ENCODE measurements at places on chromosomes 6 and 20. TPM values are rescaled to one million over a fixed set of nuclear protein-coding genes. Genes with fewer than 3 reads are reported as not detected.

DNA sequence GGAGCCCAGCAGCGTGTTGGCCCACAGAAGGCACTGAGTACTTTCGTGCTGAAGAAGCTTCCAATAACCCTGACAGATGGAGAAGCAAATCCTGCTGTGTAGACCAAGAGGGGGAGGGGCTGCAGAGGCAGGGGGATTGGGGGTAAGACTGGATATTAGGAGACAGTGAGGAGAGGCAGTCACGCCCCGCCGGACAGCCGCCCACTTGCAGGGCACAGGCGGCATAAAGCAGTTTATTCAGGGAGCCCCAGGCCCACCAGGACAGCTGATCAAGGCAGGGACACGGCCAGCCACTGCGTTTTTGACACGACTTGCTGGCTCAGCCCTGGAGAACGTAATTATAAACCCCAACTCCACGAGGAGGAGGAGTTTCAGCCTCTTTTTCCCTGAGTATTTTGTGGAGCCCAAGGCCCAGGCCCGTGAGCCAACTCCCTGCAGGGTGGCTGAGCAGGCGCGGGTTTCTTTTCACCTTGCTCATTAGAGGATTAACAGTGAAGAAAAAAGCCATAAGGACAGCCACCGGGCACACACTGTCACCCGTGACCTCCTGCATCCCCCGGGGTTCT lies 177.9 kb downstream of the TFAP2C start:
- DNase-seq, result no peak
- no peaks in the 10 kb centered on the region for H3K36me3 ChIP-seq
- H3K27ac ChIP-seq, result no peak overlapping the region
- no peak overlapping the region for H3K4me3 ChIP-seq

DNA sequence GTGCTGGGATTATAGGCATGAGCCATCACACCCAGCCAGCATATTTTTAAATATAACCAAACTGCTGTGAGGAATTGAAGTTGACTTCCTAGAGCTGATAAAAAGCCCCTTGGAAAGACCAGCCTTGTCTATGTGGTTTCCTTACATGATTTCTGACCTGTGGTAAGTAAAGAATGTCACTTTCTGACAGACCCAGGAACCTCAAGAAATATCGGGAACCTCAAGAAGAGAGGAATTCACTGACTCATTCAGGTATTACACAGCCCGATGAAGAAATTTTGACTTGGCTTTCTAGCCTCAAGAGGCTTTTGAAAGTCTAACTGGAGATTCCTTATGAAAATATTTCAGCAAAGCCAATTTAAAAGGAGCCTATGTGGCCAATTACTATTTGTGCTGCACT lies 71.8 kb downstream of the FOXF2 start:
- no peaks in the 10 kb centered on the region for H3K36me3 ChIP-seq
- H3K27me3 ChIP-seq, result no peaks in the 10 kb centered on the region
- H3K27ac ChIP-seq, result no peak overlapping the region
- H3K4me3 ChIP-seq, result no peak overlapping the region
- no peaks in the 10 kb centered on the region for H3K4me1 ChIP-seq

GRCh38 chr6:139829576-139829975 lies 455.1 kb upstream of the CITED2 start:
- H3K27me3 ChIP-seq, result no peaks in the 10 kb centered on the region
- no peaks in the 10 kb centered on the region for H3K4me1 ChIP-seq
- no peak overlapping the region for H3K27ac ChIP-seq
- no peak overlapping the region for H3K4me3 ChIP-seq
- H3K36me3 ChIP-seq, result no peaks in the 10 kb centered on the region

DNA sequence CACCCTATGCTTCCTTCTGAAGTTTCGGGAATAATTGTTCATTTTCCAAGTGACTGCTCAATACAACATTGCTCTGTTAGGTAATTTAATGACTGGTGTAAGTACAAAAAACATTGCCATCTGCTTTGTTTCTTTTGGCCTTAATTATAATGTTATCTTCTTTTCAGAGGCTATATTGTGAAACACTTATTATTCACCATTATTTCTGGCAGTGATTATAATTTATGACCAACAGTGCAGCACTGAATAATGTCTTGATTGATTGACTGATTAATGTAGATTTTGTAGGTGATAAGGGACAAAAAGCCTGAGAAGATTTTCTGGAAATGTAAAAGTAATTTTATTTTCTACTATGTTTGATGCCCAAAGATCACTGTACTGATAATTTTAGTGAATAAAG lies 377.7 kb downstream of the PLCB1 start:
- H3K27ac ChIP-seq, result no peak overlapping the region
- no peaks in the 10 kb centered on the region for H3K36me3 ChIP-seq
- DNase-seq, result peak; percentile 29
- no peaks in the 10 kb centered on the region for H3K4me1 ChIP-seq
- H3K4me3 ChIP-seq, result no peak overlapping the region

- peaks cover 14% of the 10 kb centered on the region for H3K4me1 ChIP-seq
- no peaks in the 10 kb centered on the region for H3K36me3 ChIP-seq
- H3K4me3 ChIP-seq, result no peak overlapping the region
- peak; percentile 38 for DNase-seq
Measured at GRCh38 chr20:9214685-9215084, 145.8 kb downstream of the PLCB4 start.

- H3K27me3 ChIP-seq, result no peaks in the 10 kb centered on the region
- no peak overlapping the region for H3K4me3 ChIP-seq
- H3K36me3 ChIP-seq, result no peaks in the 10 kb centered on the region
- H3K27ac ChIP-seq, result no peak overlapping the region
- H3K4me1 ChIP-seq, result peaks cover 8% of the 10 kb centered on the region
- DNase-seq, result no peak
Measured at GRCh38 chr20:35561671-35562070, 19.8 kb downstream of the ERGIC3 start.

DNA sequence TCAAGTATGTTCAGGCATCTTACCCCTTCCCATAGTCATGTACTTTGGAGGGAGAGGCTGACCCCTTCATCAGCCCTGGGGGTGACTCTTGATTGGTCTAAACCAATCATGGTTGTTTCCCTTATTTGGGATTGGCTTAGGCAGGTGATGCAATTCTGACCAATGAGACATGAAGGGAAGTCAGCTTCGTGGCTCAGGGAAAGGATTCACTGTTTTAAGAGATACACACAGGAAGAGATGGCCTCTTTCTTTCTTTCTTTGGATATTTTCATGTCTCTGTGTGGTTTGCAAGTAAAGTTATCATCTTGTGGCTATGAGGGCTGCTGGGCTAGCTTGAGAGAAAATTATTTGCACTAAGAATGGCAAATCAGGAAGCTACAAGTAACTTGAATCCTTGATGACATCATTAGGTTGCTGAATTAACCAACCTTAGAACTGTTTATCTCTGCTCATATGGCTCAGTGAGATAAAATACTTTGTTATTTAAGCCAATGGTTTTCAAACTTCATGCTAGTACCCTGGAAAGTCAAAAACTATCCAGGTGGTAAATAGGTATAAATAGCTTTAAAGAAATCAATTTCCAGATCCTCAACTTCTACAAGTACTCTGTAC lies 144.2 kb upstream of the CENPW start:
- H3K36me3 ChIP-seq, result no peaks in the 10 kb centered on the region
- no peak overlapping the region for H3K27ac ChIP-seq
- no peaks in the 10 kb centered on the region for H3K4me1 ChIP-seq
- H3K27me3 ChIP-seq, result no peaks in the 10 kb centered on the region

GRCh38 chr20:13009682-13010406 lies 1.1 kb downstream of the SPTLC3 start:
- H3K4me1 ChIP-seq, result peaks cover 11% of the 10 kb centered on the region
- H3K36me3 ChIP-seq, result no peaks in the 10 kb centered on the region
- peak overlapping the region; percentile 92 for H3K27ac ChIP-seq
- no peaks in the 10 kb centered on the region for H3K27me3 ChIP-seq

DNA sequence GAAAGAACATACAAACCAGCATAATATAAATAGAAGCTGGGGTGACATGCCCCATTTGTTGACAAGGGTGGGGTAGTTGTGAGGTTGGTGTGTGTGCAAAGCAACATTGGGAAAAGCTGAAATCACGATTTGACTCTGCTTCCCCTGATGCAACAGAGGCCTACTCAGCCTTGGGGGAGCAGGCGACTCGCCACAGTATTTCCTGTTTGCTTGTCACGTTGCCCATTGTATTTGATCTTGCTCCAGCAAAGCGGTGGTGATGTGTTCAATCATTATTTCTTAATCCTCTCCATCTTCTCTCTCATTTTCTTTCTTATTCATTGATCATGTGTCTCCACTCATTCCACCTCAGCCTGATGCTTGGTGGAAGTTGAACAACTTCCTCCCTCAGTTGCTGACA lies 165.8 kb upstream of the CITED2 start:
- H3K27ac ChIP-seq, result peak overlapping the region; percentile 71
- H3K4me1 ChIP-seq, result peaks cover 3% of the 10 kb centered on the region
- no peak for DNase-seq
- H3K27me3 ChIP-seq, result no peaks in the 10 kb centered on the region
- H3K4me3 ChIP-seq, result no peak overlapping the region

- H3K27ac ChIP-seq, result no peak overlapping the region
- no peak overlapping the region for H3K4me3 ChIP-seq
- H3K4me1 ChIP-seq, result no peaks in the 10 kb centered on the region
- DNase-seq, result no peak
- no peaks in the 10 kb centered on the region for H3K27me3 ChIP-seq
Measured at GRCh38 chr6:83600459-83600858, 88.1 kb downstream of the PRSS35 start.

- DNase-seq, result peak; percentile 11
- no peaks in the 10 kb centered on the region for H3K36me3 ChIP-seq
- no peak overlapping the region for H3K27ac ChIP-seq
- H3K4me3 ChIP-seq, result no peak overlapping the region
Measured at GRCh38 chr6:41630946-41631345, 7.3 kb upstream of the MDFI start.

- H3K27me3 ChIP-seq, result no peaks in the 10 kb centered on the region
- H3K4me1 ChIP-seq, result peaks cover 22% of the 10 kb centered on the region
- H3K4me3 ChIP-seq, result no peak overlapping the region
- H3K36me3 ChIP-seq, result no peaks in the 10 kb centered on the region
- H3K27ac ChIP-seq, result no peak overlapping the region
Measured at GRCh38 chr20:6626805-6627204, 140.7 kb upstream of the BMP2 start.

GRCh38 chr6:11732036-11732631 lies 46.5 kb downstream of the ADTRP start:
- no peaks in the 10 kb centered on the region for H3K36me3 ChIP-seq
- no peaks in the 10 kb centered on the region for H3K27me3 ChIP-seq

GRCh38 chr6:164749221-164750064 lies 560.0 kb downstream of the C6orf118 start:
- no peaks in the 10 kb centered on the region for H3K4me1 ChIP-seq
- no peaks in the 10 kb centered on the region for H3K36me3 ChIP-seq
- no peak overlapping the region for H3K4me3 ChIP-seq
- H3K27ac ChIP-seq, result no peak overlapping the region
- no peaks in the 10 kb centered on the region for H3K27me3 ChIP-seq
- DNase-seq, result no peak

- no peak overlapping the region for H3K27ac ChIP-seq
- peak; percentile 33 for DNase-seq
- no peaks in the 10 kb centered on the region for H3K4me1 ChIP-seq
- no peaks in the 10 kb centered on the region for H3K36me3 ChIP-seq
- H3K4me3 ChIP-seq, result no peak overlapping the region
Measured at GRCh38 chr6:10852361-10852960, 14.1 kb upstream of the MAK start.

- no peaks in the 10 kb centered on the region for H3K4me1 ChIP-seq
- no peak overlapping the region for H3K4me3 ChIP-seq
- no peaks in the 10 kb centered on the region for H3K27me3 ChIP-seq
- no peak overlapping the region for H3K27ac ChIP-seq
- DNase-seq, result no peak
Measured at GRCh38 chr6:143194095-143194589, 133.5 kb downstream of the AIG1 start.

GRCh38 chr6:20893412-20893811 lies 359.2 kb downstream of the CDKAL1 start:
- H3K36me3 ChIP-seq, result no peaks in the 10 kb centered on the region
- H3K27ac ChIP-seq, result no peak overlapping the region
- H3K4me1 ChIP-seq, result no peaks in the 10 kb centered on the region
- no peak overlapping the region for H3K4me3 ChIP-seq

DNA sequence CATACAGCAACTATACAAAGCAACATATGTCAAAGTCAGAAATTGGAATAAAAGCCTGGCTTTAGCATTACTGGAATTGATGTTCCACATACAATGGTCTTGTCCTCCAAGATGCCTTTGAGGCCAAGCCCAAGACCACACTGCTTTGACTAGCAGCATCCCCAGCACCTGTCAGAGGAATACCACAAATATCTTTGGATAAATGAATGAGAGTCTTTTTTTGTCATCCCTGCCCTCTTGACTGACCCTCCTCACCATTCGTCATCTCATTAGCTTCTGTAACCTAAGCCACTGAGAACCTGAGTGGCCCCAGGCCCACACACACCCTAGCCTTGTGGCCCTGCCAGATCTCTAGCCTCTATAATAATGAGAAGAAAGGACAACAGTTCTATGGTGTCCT lies 48.5 kb downstream of the TNFRSF21 start:
- no peak overlapping the region for H3K4me3 ChIP-seq
- DNase-seq, result no peak
- H3K27me3 ChIP-seq, result no peaks in the 10 kb centered on the region
- no peaks in the 10 kb centered on the region for H3K36me3 ChIP-seq
- H3K4me1 ChIP-seq, result no peaks in the 10 kb centered on the region
- H3K27ac ChIP-seq, result no peak overlapping the region

- DNase-seq, result no peak
- H3K27ac ChIP-seq, result no peak overlapping the region
- peaks cover 3% of the 10 kb centered on the region for H3K4me1 ChIP-seq
- H3K4me3 ChIP-seq, result no peak overlapping the region
- peaks cover 24% of the 10 kb centered on the region for H3K27me3 ChIP-seq
Measured at GRCh38 chr6:135179372-135179771, 1.7 kb upstream of the MYB start.

- H3K27me3 ChIP-seq, result no peaks in the 10 kb centered on the region
- peaks cover 14% of the 10 kb centered on the region for H3K36me3 ChIP-seq
- no peak overlapping the region for H3K27ac ChIP-seq
- peaks cover 21% of the 10 kb centered on the region for H3K4me1 ChIP-seq
- no peak for DNase-seq
Measured at GRCh38 chr20:17651129-17651759, 30.8 kb downstream of the RRBP1 start.

Gene ECHDC1
- 86.7 TPM for total RNA-seq

Gene CALHM4
- not detected for total RNA-seq

Gene CENPW
- 5.0 TPM for total RNA-seq

Gene TNFAIP3
- 95.1 TPM for total RNA-seq

Gene LIN28B
- 0.12 TPM for total RNA-seq

Gene PROCR
- 26.2 TPM for total RNA-seq

Gene C6orf132
- total RNA-seq, result 33.1 TPM

Gene TFAP2C
- 5.7 TPM for total RNA-seq

Gene DEFB124
- not detected for total RNA-seq

Gene FOXF2
- 17.2 TPM for total RNA-seq

Gene SNX21
- 34.4 TPM for total RNA-seq

Gene PRRT1
- total RNA-seq, result 2.0 TPM
